ENCODE measurements at places on chromosomes 1 and 21.

DNA sequence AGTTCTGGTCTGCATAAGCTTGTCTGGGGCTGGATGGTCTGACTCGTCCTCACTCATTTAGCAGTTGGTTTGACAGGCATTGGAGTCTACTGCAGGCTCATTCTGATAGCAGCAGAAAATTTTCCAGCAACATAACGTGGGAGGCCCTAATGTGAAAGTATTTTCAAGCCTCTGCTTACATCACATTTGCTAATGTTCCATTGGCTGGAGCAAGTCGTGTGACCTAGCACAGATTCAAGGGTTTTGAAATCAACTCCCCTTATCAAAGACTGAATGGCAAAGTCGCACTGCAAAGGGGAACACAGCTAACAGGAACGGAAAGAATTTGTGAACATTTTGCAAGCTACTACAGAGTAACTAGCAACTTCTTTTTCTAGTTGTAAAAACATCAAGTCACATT is 2.3 kb upstream of the USH2A start:
- DNase-seq = no peak

DNA sequence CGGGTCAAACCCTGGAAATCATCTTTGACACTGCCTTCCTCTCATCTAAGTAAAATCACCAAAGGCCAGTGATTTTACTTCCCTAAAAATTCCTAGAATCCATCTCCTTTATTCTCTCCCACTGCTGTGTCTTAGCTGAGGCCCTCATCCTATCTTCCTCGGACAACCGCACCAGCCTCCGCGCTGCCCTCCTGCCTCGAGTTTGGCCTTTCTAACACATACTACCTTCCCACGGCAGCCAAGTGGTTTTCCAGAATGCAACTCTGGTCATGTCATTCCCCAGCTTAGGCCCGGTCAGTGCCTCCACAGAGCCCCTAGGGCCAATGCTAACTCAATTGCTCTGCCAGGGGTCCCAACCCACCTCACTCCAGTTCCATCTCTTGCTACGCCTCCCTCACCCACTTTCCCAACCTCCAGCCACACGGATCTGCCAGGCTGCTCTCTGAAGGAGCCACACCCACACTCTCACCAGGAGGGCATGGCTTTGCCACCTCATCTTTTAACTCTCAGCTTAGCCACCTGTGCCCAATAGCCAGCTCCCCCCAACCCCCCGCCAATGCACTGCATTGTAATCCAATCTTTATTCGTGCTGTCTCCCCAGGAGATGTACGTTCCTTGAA is 6.8 kb downstream of the TMEM9 start:
- DNase-seq = no peak

GRCh38 chr21:42414553-42414927 is 10.8 kb downstream of the UBASH3A start:
- no peak for DNase-seq

DNA sequence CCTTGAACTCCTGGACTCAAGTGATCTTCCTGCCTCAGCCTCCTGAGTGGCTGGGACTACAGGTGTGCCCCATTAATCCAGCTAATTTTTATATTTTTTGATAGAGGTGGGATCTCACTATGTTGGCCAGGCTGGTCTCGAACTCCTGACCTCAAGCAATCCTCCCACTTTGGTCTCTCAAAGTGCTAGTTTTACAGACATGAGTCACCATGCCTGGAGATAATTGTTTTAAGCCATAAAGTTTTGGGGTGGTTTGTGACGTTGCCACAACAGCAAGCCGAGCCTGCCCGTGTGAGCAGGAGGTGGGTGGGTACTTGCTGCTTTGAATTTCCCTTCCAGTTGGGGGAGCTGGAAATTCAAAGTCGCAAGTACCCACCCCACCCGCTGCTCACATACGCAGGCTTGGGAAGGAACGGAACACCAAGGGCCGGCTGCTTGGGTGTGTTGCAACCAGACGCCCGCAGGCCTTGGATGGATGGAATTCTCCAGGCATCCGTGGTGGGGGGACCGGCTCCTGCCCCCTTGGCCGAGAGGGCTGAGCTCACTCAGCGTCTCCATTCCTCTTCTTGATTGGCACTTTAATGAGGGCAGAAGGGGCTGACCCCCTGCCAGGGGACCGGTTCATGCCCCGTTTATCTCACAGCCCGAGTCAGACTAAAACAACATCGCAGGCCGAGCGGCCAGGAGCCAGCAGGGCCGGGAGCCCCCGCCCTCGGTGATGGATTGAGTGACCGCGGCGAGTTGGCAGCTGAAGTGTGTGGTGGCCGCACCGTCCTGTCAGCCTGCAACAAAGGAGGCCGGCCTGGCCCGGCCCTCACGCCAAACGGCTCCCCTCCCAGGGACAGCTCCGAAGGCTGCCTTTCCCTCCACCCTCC is 78.1 kb downstream of the DHRS3 start:
- no peak for DNase-seq

DNA sequence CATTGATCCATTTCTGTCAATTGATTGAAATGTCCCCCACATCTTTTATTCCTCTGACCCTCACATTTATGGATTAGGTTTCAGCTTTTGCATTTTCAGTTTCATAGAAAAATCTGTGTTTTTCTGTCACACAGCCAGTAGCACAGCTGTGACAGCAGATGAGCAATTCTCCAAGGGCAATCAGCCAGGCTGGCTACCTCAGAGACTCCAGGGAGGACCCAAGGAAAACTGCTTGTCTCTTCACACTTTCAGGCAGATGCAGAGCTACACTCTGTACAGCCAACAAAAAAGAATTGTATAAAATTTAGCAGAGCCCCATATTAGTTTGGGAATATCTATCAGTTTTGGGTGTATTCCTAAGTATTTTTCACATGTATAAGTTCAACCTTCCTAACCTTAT is 257.2 kb downstream of the LRRC7 start:
- DNase-seq = no peak

DNA sequence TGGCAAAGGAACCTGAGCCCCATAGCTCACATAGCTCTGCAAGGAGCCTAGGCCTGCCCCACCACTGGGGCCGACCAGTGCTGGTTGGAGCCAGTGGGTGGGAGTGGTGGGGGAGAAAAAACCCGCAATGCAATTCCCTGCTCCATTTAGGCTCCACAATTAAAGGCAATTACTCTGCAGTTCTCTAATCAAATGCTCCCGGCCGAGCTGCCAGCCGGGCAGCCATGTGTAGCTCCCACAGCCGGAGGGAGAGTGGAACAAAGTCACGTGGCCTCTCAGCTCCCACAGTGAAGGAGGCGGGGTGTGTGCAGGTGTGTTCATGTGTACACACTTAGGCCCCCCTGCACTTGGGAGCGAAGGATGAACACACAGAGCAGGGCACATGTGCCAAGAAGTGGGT is 81.6 kb downstream of the KIRREL1 start:
- DNase-seq = no peak

DNA sequence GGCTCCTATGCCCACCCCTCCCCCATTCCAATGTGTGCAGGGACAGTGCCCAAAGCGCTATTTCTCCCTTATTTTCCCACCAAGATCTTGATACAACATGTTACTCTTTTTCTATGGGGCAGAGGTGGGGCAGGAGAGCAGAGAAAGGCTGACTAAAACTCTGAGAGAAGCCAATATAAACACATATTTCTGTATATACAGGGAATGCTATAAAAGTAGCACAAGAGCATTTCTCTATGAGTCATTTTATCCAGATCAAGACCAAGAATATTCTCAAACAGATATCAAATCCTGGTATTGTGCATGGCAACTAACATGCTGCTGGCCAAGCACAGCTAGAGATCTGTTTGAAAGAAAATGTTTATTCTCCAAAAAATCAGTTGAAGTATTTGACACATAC is 7.3 kb downstream of the WDR26 start:
- DNase-seq = no peak

DNA sequence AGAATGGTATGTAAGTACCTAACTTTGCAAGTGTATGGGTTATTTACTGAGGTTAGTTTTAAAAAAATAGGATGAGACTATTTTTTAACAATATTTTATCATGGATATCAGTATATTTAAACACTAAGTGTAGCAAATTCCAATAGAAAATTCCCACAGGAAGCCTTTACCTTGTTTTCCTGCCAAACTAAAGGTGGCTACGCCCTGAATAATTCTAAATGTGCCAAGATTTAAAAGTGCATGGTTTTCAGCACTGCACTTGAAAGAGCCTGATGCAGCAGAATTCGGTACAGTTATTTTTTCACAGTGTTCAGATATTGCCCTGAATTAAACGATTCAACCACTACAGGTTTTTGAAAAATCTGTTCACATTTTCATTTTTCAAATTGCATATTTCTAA is 1622.8 kb upstream of the B3GALT2 start:
- DNase-seq = no peak
